Fibroblast of lung (primary cell): ENCODE measurements at places on chromosomes 5 and 9. TPM values are rescaled to one million over a fixed set of nuclear protein-coding genes. Genes with fewer than 3 reads are reported as not detected.

The WDR36 gene
- total RNA-seq: 55.8 and 56.8 TPM in 2 replicates

The ABLIM3 gene
- total RNA-seq: 37.2 and 48.1 TPM in 2 replicates

The GHR gene
- 2.3 and 5.4 TPM in 2 replicates for total RNA-seq

The CMBL gene
- 14.4 and 20.8 TPM in 2 replicates for total RNA-seq

The GPR150 gene
- under 0.01 and 0.33 TPM in 2 replicates for total RNA-seq

The GGTA1 gene
- under 0.01 TPM in 1 of 2 replicates, not detected in the other for total RNA-seq

The SIMC1 gene
- 4.4 and 4.6 TPM in 2 replicates for total RNA-seq

The TMEM203 gene
- 36.2 and 36.3 TPM in 2 replicates for total RNA-seq

The MAPK9 gene
- total RNA-seq: 24.7 and 27.6 TPM in 2 replicates

- H3K27me3 ChIP-seq: no peaks in the 10 kb centered on the region
- no peak overlapping the region for H3K27ac ChIP-seq
- no peaks in the 10 kb centered on the region for H3K36me3 ChIP-seq
- DNase-seq: no peak
- H3K4me1 ChIP-seq: no peaks in the 10 kb centered on the region
Measured at GRCh38 chr9:14146201-14146874, 167.6 kb downstream of the NFIB start.

- peak; percentile 44 for DNase-seq
- H3K4me1 ChIP-seq: peaks cover 13% of the 10 kb centered on the region
- H3K27ac ChIP-seq: peak overlapping the region; percentile 52
- no peaks in the 10 kb centered on the region for H3K36me3 ChIP-seq
- no peak overlapping the region for H3K4me3 ChIP-seq
- H3K27me3 ChIP-seq: no peaks in the 10 kb centered on the region
Measured at GRCh38 chr9:77708064-77708815, 60.1 kb upstream of the GNA14 start.

DNA sequence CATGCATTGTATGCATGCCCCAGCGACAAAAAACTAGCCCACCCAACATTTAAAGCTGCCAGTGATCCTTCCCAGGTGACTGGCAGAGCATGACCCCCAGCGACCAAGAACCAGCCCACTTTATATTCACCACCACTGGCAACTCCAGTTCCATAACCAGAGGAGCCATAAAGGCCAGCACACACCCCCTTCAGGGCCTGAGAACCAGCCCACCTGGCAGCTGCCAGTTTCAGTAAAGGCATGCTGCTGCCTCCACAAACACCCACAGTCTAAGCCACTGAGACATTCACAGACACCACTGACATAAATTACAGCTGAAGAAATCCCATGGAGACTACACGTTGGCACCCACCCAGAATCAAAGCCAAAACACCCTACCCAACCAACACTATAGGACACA, 46.9 kb upstream of the RGS7BP start:
- no peaks in the 10 kb centered on the region for H3K27me3 ChIP-seq
- H3K36me3 ChIP-seq: no peaks in the 10 kb centered on the region
- DNase-seq: no peak
- H3K4me1 ChIP-seq: no peaks in the 10 kb centered on the region

DNA sequence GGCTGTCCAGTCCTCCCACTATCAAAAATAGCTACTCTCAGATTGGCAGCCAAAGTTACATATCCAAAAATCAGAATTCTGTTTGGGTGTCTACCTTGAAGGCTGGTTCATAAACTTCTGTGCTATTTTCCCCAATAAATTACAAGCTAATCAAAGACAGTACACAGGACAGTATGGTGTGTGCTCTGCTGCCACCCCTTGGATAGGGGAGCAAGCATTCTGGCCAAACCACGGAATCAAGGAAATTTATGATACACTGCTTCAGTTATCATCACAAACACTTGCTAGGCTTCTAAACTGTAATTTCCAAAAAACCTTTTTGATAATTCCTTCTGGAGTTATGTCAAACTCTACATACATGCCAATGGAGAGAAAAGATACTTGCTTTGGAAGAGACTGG, 15.9 kb downstream of the ETF1 start:
- H3K27me3 ChIP-seq: no peaks in the 10 kb centered on the region
- H3K36me3 ChIP-seq: peaks cover 2% of the 10 kb centered on the region
- no peaks in the 10 kb centered on the region for H3K4me1 ChIP-seq

DNA sequence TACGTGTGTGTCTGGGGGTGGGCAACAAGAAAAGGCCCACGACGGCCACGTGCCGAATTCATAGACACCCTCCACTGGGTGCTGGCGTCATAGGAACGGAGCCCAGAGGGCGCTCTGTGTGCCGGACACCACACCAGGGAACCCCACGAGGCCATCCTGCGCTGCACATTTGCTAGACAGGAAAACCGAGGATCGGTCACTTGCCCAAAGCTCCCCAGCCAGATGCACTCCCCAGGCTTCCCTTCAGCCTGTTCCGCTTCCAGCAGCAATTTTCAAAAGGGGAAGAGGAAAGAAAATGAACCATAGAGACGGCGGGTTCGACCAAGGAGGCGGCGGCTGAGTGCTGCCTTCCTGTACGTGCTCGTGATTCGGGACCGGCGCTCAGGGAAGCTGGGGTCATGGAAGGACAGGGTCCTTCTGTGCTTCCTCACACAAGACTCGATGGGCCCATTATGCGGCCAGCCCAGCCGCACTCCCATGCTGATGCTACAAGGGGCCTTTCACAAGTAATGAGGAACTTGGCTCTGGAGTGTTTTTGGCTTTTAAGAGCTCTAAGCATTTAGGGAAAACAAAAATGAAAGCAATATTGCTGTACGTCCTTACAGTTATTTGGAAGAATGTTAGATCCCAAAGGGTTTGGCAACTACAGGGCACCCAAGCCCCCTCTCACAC, 124.6 kb upstream of the SARDH start:
- no peaks in the 10 kb centered on the region for H3K4me1 ChIP-seq
- peaks cover 4% of the 10 kb centered on the region for H3K36me3 ChIP-seq

- no peak overlapping the region for H3K27ac ChIP-seq
- no peaks in the 10 kb centered on the region for H3K4me1 ChIP-seq
- H3K4me3 ChIP-seq: no peak overlapping the region
- no peaks in the 10 kb centered on the region for H3K27me3 ChIP-seq
- no peaks in the 10 kb centered on the region for H3K36me3 ChIP-seq
Measured at GRCh38 chr5:74679966-74680365, 5.1 kb upstream of the HEXB start.

GRCh38 chr5:172223901-172224873, 30.2 kb downstream of the EFCAB9 start:
- no peaks in the 10 kb centered on the region for H3K4me1 ChIP-seq
- no peaks in the 10 kb centered on the region for H3K27me3 ChIP-seq
- no peak overlapping the region for H3K4me3 ChIP-seq
- H3K36me3 ChIP-seq: no peaks in the 10 kb centered on the region
- DNase-seq: no peak

GRCh38 chr5:53930457-53930856, 370.0 kb downstream of the NDUFS4 start:
- H3K4me1 ChIP-seq: no peaks in the 10 kb centered on the region
- DNase-seq: peak; percentile 49
- H3K27ac ChIP-seq: no peak overlapping the region
- no peak overlapping the region for H3K4me3 ChIP-seq
- no peaks in the 10 kb centered on the region for H3K27me3 ChIP-seq

DNA sequence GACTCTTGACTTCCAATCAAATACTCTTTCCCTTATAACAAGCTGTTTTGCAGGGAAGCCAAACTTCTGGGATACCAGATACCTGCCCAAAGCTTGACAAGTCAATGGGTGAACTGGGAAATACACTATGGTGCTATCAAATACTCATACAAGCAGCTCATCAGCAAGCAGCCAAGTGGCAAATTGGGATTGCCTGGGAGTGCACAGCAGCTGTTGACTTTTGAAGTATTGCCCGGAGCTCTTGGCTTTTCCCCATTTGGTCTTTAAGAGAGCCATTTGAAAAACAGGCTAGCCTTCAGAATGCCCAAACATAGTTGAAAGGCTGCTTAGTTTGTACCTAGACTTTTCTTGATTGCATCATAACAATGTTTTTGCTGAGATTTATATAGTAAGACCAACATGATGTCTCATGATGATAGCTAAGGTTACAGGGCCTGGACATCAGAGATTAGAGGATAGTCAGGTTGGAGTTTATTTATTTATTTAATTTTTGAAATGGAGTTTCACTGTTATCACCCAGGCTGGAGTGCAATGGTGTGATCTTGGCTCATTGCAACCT, 210.1 kb upstream of the ZNF608 start:
- no peaks in the 10 kb centered on the region for H3K27me3 ChIP-seq
- no peak for DNase-seq
- no peaks in the 10 kb centered on the region for H3K36me3 ChIP-seq
- no peak overlapping the region for H3K27ac ChIP-seq

- no peaks in the 10 kb centered on the region for H3K4me1 ChIP-seq
- no peak overlapping the region for H3K4me3 ChIP-seq
- no peak for DNase-seq
Measured at GRCh38 chr5:121432-121831, 29.5 kb downstream of the PLEKHG4B start.

- no peak overlapping the region for H3K4me3 ChIP-seq
- no peaks in the 10 kb centered on the region for H3K4me1 ChIP-seq
- no peak overlapping the region for H3K27ac ChIP-seq
- DNase-seq: peak; percentile 82
- no peaks in the 10 kb centered on the region for H3K27me3 ChIP-seq
Measured at GRCh38 chr9:111730937-111731567, 63.7 kb downstream of the SHOC1 start.

- no peak for DNase-seq
- no peaks in the 10 kb centered on the region for H3K4me1 ChIP-seq
- no peaks in the 10 kb centered on the region for H3K27me3 ChIP-seq
- H3K27ac ChIP-seq: no peak overlapping the region
- H3K36me3 ChIP-seq: no peaks in the 10 kb centered on the region
- H3K4me3 ChIP-seq: no peak overlapping the region
Measured at GRCh38 chr9:96442491-96442890, 7.5 kb upstream of the HABP4 start.

GRCh38 chr5:50889790-50890189, 223.4 kb downstream of the PARP8 start:
- no peaks in the 10 kb centered on the region for H3K27me3 ChIP-seq
- H3K4me1 ChIP-seq: no peaks in the 10 kb centered on the region
- H3K4me3 ChIP-seq: no peak overlapping the region
- no peaks in the 10 kb centered on the region for H3K36me3 ChIP-seq

DNA sequence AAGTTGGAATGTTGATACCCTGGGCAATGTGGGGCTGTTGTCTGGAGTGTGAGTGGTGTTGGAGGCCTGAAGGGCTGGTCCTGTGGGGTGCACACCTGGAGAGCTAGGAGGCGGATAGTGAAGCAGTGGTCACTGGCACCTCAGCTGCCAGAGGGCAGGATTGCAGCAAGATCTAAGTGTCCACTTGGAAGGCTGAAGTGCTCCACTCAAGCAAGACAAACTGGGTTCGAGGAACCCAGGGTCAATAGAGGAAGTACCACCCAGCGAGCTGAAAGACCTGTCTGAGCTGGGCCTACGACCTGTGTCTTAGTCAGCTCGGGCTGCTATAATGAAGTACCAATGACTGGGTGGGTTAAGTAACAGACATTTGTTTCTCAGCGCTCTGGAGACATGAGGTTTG, 39.7 kb upstream of the TJP2 start:
- no peak overlapping the region for H3K4me3 ChIP-seq
- no peak overlapping the region for H3K27ac ChIP-seq
- DNase-seq: no peak

GRCh38 chr5:534743-535671, 10.8 kb upstream of the SLC9A3 start:
- peaks cover 17% of the 10 kb centered on the region for H3K27me3 ChIP-seq
- no peaks in the 10 kb centered on the region for H3K36me3 ChIP-seq
- DNase-seq: no peak
- no peak overlapping the region for H3K4me3 ChIP-seq
